ENCODE measurements at places on chromosomes 13 and 19.

DNA sequence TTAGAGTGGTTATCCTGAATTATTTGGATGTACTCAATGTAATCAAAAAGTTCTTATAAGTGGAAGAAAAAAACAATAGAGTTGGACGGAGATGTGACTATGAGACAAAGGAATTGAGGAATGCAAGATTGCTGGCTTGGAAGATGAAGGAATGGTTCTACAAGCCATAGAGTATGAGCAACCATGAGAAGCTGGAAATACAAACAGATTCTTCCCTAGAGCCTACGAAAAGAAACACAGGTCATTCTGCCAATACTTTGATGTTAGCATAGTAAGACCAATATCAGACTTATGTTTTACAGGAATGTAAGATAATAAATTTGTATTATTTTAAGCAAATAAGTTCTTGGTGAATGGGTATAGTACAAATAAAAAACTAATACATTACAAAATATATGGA is 249.2 kb downstream of the DIAPH3 start:
- peak; percentile 13 for DNase-seq

GRCh38 chr13:93477238-93477637 is 250.6 kb downstream of the GPC6 start:
- peak; percentile 42 for DNase-seq

DNA sequence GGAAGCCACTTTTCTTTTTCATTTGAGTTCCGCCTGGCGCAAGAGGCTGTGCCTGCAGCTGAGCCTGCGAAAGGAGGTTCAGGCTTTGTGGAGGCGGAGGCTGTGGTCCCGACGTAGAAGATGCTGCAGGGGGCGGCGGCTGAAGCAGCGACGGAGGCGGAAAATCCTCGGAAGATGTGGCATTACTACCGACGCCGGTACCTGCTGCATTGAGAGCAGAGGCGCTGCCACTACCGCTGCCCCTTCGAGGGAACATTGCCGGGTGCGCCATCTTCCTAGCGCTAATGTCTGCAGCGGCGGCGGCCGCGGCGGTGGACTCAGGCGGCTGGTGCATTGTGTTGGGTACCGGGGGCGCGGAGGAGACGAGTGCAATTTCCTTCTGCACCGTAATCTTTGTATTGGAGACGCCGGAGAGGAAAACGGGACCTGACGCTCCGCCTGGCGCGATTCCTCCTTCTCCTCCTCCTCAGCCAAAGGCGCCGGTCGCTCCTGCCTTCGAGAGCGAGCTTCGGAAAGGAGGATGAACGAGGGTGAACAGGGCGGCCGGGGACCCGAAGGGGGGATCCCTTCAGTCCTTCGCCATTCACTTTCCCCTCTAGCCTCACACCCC is at the start of gene TSC22D1:
TSS of gene TSC22D1 (minus strand) at position 590 of the 610 bp plus-strand sequence. CDS start at position 334, 256 bp downstream.
- no peak for DNase-seq

DNA sequence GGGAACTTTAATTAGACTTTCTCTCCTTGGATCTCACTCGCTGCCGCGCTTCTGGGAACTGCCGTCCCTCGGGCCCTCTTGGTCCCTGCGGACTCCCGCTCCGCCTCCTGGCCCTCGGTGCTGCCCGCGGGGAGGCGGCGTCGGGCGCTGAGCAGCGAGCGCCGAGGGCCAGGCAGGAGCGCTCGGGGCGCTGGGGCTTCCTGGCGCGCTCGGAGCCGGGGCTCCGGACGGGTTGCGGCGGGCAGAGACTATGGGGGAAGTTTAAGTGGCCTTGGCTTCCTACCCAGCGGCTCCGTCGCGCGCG is 704 bp downstream of the CHST8 start:
- DNase-seq, result no peak

GRCh38 chr13:34577051-34577450 is 365.0 kb upstream of the NBEA start:
- DNase-seq, result no peak

GRCh38 chr19:1673645-1674292 is 21.4 kb upstream of the TCF3 start:
- DNase-seq, result no peak

- DNase-seq, result no peak
Observed at GRCh38 chr19:2765376-2765775, 17.7 kb downstream of the SGTA start.

DNA sequence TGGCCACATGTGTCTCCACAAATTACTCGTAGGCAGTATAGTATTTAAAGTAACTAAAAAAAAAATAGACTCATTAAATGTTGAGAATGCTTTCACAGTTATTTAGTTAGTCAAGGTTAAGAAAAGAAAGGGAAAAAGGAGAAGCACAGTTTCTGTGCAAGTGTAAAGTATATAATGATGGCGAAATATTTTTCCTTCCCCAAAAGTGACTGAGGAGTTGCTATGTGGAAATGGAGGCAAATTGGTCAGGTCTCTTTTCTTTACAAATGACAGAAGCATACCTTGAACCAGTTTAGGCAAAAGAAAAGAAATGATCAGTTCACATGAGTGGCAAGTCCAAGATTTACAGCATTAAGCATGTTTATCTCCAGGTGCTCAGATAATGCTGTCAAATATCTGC is 18.0 kb downstream of the CSNK1A1L start:
- DNase-seq, result no peak

GRCh38 chr13:46529216-46529919 is 23.6 kb upstream of the LRCH1 start:
- no peak for DNase-seq

GRCh38 chr13:35648201-35648600 is 171.7 kb upstream of the MAB21L1 start:
- no peak for DNase-seq

GRCh38 chr13:40582531-40582930 is 83.9 kb downstream of the FOXO1 start:
- no peak for DNase-seq
